ENCODE measurements at places on chromosomes 2 and 18.

- no peak for DNase-seq
Measured at GRCh38 chr2:236570081-236570868, 650 bp downstream of the ACKR3 start.

GRCh38 chr2:177633111-177633510 is 240.5 kb downstream of the AGPS start:
- no peak for DNase-seq

DNA sequence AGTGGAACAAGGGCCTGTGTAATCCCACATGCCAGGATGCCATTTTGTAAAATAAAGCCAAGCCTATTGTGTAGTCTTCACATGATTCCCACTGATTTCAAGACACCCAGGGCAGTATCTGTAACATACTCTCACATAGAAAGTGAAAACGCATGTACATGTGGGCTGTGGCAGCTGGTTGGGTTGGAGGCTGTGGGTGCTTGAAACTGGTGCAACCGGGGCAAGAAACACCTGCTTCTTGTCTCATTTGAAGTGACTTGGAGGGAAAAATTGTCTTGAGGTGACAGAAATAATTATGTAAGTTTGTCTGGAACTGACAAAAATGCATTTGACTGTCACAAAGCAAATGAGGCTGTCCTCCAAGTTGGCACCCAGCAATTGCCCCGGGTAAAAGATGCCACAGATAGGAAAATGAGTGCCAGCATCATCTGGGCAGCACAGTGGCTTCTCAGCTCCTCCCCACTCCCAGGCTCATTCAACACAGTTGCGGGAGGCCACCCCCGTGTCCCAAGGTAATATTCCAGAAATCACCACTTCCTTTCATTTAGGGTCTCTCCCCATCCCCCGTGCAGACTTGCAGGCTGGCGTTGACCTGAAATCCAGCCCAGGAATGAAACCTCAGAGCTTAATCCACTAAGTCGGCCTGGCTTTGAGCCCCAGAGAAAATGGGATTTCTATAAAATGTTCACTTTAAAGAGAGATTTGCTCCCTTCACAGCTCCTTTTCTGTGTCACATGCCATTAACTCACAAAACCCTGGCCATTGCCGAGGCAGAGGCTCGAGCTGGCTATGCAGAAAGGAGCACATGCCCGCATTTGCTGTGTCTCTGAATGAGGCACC is 293.9 kb upstream of the PARD3B start:
- no peak for DNase-seq

DNA sequence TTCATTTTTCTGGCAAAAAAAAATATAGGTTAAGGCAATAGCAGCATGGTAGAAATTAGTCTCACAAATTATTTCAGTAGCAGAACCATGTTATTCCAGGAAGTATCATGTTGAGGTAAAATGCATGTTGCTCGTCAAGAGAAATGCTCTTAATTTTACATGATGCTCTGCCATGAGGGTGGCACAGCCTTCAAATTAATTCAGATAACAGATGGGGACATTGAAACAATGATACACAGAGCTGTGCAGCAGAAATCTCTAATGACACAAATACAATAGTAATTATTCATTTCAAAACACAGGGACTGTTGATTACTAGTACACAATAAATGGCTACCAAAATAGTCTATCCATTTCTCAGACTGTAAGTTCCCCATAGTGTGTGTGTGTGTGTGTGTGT is 24.8 kb downstream of the GAREM1 start:
- no peak for DNase-seq
